ENCODE measurements at places on chromosomes 5 and 9.

DNA sequence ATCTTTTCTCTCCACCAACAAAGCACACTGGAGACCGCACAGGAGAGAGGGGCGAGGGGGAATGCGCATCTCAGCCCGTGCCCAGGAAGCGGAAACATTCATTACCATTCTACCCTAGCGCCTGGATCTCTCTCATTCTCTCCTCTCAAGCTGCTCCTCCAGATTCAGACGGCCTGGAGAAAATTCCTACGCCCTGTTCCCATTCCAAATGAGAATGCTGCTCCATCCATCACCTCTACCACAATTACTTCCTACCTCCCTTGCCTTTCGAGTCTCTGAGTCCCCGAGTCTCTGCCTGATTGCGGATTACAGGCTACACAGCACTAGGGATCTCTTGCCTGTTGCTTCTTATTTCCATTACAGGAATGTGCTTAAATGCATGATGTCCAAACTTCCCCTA, 6.7 kb downstream of the DDX31 start:
- no peak for DNase-seq

- no peak for DNase-seq
Observed at GRCh38 chr9:116360016-116360415, 206.4 kb downstream of the PAPPA start.

- no peak for DNase-seq
Observed at GRCh38 chr5:113087976-113088514, 111.4 kb downstream of the DCP2 start.

DNA sequence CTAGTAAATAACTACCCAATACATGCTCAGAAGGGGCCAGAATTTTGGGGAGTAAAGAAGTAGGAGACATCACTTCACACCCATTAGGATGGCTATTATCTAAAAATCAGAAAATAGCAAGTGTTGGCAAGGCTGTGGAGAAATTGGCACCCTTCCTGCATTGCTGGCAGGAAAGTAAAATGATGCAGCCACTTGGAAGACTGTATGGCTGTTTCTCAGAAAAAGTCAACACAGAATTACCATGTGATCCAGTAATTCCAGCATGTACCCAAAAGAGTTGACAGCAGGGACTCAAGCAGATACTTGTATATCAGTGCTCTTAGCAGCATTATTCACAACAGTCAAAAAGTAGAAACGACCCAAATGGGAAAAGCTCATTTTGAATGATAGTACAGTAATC, 107.6 kb downstream of the APBA1 start:
- DNase-seq: no peak

GRCh38 chr5:157613385-157614245, 38.0 kb upstream of the ADAM19 start:
- DNase-seq: no peak

GRCh38 chr5:139025651-139026050, 150.5 kb upstream of the LRRTM2 start:
- no peak for DNase-seq

DNA sequence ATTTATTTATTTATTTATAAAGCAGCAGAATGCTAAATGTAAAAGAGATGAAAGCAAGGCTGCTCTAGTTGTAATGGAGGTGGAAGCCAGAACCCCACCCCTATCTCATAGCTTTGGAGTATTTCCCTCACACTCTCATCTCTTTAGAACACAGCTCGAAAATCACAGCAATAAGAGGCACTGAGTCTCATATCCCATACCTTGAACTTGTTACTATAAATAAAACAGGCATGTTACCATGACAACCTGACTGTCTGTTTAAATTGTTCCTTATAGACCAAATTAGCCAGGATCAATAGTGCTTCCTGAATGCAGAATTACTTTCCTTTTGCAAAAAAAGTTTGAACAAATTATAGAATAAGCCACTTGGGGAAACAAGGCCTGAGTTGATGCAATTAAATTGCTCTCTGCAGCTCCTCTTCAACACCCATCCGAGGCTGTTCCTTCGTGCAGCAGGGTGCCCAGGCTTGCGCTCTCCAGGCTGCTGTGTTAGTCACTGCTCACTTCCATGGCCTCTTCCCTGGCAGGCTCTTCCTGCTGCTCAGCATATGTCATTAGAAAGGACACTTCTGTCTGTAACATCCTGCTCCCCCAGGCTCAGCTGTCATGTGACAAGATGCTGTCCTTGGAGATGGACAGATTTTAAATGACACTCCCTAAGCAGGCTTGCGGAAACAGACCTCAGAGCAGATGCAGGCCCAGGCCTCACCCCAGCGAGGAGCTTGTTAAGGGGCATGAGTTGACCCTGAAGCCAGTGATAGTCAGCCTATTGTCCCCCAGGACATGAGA, 120.2 kb downstream of the CARTPT start:
- DNase-seq: no peak

- DNase-seq: no peak
Observed at GRCh38 chr9:23777328-23777727, 48.7 kb downstream of the ELAVL2 start.

GRCh38 chr5:62778316-62779009, 199.8 kb downstream of the LRRC70 start:
- no peak for DNase-seq

DNA sequence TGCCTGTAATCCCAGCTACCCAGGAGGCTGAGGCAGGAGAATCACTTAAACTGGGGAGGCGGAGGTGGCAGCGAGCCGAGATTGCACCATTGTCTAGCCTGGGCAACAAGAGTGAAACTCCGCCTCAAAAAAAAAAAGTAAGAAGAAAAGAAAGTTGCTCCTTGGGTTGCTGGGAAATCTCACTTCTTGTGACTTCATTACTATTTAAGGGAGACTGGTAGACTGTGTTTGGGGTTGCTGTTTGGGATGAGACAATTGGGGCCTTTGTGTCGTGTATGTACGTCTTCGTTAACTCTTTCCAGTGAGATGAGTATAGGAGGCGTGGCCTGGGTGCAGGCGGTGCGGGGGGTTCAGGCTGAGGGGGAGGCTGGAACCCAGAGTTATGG, 11.6 kb downstream of the NDST1 start:
- no peak for DNase-seq

DNA sequence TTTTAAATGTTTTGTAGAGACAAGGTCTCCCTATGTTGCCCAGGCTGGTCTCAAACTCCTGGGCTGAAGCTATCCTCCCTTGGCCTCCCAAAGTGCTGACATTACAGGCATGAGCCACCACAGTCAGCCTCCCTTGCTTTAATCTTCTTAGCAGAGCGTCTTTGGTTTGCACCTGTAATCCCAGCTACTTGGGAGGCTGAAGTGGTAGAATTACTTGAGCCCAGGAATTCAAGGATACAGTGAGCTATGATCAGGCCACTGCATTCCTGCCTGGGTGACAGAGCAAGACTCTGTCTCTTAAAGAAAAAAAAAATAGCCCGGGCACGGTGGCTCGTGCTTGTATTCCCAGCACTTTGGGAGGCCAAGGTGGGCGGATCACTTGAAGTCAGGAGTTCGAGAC, 27.8 kb downstream of the UBE2D2 start:
- DNase-seq: no peak

- DNase-seq: peak; percentile 22
Observed at GRCh38 chr5:79795764-79796398, 106.2 kb downstream of the CMYA5 start.

GRCh38 chr9:19465586-19466279, 56.9 kb downstream of the ACER2 start:
- no peak for DNase-seq

GRCh38 chr9:26034786-26035185, 356.5 kb upstream of the TUSC1 start:
- DNase-seq: no peak

GRCh38 chr5:55540024-55540423, 5.3 kb upstream of the PLPP1 start:
- DNase-seq: no peak

DNA sequence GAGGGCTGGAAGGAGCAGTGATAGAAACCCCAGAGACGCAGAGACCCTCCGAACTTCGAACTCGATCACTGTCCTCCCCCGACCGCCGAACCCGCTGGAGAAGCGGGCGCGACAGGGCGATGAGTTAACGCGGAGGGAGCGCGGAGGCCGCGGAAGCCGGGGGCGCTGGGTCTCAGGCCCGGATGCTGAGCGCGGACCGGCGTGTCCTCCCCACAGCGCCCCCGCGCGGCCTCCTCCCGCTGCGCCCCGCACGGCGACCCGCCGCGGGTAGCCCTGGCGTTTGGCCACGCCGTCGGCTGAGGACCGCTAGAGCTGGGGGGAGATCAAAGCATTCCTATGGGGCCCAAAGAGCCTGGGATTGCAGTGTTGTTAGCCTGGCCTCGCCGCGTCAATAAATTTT, 7.7 kb upstream of the DMRT2 start:
- no peak for DNase-seq

- no peak for DNase-seq
Observed at GRCh38 chr5:139910901-139911300, 115.3 kb downstream of the PSD2 start.

DNA sequence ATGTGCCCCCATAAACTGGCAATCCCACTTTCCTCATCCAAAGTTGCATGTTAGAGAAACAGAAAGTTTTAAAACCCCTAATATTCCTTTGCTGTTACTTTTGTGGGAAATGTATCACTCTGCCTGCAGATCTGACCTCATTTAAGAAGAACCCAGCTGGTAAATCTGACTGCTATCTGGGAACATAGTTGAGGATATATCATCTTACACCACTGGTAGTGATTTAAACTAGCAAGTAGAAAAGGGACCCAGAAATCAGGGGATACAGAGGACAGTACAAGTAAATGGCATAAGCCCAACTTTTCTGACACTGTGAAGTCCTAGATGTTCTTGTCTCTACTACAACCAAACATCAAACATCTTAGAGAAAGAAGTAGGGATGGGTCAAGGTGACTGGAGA, 1060.5 kb upstream of the DMAC1 start:
- DNase-seq: no peak

DNA sequence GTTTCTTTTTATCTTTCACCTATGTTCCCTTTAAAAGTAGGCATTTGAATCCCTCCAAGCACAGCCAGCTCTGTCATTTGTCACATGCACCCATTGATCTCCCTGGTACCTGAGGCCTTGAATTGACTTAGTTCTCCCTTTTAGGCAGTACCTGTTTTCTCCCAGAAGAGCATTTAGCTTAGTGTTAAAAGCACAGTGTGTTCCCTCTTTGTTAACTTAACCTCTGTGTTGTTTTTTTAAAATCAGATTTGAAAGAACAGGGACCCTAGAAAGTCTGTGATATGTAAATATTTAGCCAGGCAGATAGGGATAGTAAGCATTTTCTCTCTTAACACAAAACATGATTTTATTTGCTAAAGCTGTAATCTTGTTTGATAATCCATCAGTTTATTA, 113.8 kb upstream of the SPATA31D4 start:
- no peak for DNase-seq

DNA sequence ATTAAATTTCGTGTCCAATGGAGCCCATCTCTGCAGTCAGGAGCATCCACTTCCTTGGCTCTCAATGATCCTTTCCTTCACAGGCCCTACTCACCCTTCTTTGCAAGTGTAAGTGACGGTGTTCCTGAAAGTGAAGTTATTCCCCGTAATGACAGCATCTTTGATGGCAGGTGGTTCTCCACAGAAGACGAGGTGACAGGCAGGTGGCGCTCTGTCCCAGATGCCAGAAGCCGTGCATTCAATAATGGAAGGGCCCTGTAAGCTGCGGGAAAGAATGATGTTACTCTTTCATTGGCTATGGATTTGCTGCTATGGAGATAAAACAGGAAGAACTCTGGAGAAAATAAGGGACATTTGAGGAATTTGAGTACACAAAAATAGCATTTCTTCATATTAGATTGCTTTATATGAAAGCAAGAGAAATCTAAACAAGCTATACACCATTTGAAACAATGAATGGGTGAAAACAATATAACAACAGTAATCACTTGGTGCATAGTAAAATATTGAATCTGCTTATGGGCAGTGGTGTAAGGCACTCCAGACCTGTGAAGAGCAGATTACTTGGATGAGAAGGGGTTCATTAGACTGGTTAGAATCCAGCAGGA, 89.9 kb upstream of the TXNDC8 start:
- DNase-seq: peak; percentile 11

DNA sequence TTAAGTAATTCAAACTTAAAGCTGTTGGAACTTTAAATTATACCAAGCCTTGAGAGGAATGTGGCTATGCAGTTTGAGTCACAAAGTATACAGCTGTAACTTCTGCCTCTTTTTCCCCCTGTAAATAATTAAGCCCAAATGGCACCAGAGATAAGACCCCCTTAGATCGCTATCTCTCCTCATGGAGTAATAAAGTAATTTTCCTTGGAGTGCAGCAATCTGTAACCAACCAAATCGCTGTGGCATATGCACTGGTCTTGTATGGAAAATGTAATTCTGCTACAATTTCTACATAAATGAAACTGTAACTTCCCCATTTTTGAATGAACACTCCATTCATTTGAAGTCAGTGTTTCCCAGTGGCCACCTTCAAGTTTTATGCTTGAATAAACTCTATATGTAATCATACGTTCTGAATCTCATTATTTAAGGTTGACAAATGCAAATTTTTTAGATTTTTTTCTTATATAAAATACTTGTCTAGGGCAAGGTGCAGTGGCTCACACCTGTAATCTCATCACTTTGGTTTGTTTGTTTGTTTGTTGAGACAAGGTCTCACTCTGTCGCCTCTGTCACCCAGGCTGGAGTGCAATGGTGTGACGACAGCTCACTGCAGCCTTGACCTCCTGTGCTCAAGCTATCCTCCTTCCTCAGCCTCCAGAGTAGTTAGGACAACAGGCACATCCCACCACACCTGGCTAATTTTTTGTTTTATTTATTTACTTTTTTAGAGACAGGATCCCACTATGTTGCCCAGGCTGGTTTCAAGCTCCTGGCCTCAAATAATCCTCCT, 12.3 kb downstream of the SUSD1 start:
- peak; percentile 55 for DNase-seq

- no peak for DNase-seq
Observed at GRCh38 chr5:168401226-168401625, 85.0 kb upstream of the RARS1 start.

DNA sequence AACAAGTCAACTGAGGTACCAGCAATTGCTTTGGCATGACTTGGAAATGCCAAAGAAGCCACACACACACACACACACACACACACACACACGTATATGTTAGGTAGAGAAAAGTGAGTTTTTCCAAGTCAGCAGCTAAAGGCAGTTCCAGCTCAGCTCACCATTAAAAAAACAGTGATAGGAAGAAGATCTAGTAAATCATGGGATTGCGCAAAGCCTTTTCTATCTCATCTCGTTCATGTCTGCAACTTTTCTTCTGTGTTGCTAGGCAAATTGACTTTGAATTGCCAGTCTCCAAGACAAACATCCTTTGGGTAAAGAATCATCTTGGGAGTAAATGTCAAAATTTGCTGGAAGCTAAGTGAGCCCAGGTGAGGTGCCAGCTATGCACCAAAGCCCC, 500.1 kb downstream of the ENC1 start:
- DNase-seq: no peak

DNA sequence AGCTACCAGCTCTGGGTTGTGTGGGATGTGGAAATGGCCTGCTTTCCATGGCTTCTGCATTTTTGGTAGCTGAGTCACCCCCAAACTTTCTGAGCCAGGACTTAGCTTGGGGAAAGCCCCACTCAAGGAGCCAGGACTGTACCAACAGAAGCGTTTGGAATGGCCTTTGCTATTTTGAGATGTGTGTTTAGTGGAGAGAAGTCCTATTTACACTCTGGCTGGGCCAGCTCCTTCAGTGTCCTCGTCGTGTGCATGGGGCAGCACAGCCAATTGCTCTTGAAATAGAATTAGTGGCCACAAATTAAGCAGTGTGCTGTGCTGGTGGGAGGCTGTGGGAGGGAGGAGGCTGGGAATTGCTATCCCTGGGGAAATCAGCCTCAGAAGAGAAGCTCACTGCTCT, 51.6 kb downstream of the ENTREP1 start:
- no peak for DNase-seq

GRCh38 chr5:175617447-175617846, 40.4 kb upstream of the HRH2 start:
- DNase-seq: no peak

Measured in LoVo (cell line).